ENCODE measurements at places on chromosomes 5 and 9.

DNA sequence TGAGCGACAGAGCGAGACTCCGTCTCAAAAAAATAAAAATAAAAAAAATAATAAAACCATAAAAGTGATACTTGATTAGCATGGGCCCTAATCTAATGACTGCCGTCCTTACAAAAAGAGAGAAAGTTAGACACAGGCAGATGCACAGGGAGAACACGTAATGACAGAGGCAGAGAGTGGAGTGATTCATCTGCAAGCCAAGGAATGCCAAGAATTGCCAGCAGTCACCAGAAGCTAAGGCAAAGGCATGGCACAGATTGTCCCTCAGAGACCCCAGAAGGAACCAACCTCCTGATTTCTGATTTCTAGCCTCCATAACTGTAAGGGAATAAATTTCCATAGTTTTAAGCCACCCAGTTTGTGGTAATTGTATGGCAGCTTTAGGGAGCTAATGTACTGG lies 79.6 kb upstream of the FREM1 start:
- no peak for DNase-seq

- no peak for DNase-seq
These were observed 34.8 kb downstream of the TNFSF8 start for GRCh38 chr9:114895521-114895991.

- DNase-seq, result no peak
These were observed 25.0 kb upstream of the NKD2 start for GRCh38 chr5:983568-983967.

GRCh38 chr5:36899860-36900259 lies 23.3 kb downstream of the NIPBL start:
- no peak for DNase-seq

DNA sequence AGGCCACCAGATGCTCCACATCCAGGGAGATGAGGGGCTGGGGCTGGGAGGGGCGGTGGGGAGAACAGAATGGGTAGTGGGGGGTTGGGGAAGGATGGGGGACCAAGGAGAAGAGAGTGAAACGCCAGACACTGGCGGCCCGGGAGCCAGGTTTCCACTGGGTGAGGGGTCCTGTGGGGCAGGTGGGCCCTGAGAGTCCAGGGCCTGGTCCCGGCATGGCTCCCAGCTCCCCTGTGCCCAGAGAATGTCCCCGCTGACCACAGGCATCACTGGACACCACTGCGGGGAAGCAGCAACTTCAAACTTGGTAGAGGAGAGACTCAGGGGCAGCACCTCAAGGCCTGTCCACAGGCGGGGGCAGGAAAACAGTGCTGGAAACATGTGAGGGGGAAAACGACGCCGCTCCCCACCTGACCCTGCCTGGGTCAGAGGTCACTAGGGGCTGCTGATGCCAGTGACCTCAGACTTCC lies 13.2 kb downstream of the NINJ1 start:
- DNase-seq, result no peak

DNA sequence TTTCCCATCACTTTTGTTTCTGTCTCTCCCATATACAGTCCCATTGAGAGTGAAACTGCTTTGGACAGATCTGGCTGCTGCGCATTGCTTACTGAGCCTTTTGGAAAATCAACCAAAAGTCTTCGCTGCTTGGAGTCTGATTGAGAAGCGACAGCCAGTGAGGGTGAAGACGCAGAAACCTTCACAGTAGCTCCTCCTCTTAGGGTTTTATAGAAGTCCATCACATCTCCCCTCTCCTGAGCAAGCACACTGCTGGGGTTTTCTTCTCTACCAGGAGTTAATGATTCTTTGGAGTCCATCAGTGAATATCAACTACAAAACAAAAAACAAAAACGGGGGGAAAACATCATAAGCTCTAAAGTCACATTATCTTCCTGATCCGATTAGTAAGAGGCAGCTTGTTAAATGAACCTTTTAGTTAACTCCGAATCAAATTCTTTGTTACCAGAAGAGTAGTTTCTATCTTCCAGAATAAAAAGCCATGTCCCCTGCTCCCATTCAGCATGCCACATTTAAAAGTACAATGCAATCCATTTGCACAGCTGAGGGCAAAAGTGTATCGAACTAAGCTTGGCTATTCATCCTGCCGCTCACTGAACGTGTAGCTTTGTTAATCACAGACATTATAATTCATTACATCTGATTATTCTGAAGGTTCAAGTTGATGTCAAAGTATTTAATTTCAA lies 2.8 kb downstream of the NR3C1 start:
- no peak for DNase-seq

GRCh38 chr9:21974722-21975409 lies 19.3 kb downstream of the CDKN2A start:
- DNase-seq, result no peak

- no peak for DNase-seq
These were observed 593.7 kb upstream of the KLF4 start for GRCh38 chr9:108083160-108083750.

GRCh38 chr9:29213417-29214153 lies 1640.3 kb upstream of the C9orf72 start:
- DNase-seq, result no peak

DNA sequence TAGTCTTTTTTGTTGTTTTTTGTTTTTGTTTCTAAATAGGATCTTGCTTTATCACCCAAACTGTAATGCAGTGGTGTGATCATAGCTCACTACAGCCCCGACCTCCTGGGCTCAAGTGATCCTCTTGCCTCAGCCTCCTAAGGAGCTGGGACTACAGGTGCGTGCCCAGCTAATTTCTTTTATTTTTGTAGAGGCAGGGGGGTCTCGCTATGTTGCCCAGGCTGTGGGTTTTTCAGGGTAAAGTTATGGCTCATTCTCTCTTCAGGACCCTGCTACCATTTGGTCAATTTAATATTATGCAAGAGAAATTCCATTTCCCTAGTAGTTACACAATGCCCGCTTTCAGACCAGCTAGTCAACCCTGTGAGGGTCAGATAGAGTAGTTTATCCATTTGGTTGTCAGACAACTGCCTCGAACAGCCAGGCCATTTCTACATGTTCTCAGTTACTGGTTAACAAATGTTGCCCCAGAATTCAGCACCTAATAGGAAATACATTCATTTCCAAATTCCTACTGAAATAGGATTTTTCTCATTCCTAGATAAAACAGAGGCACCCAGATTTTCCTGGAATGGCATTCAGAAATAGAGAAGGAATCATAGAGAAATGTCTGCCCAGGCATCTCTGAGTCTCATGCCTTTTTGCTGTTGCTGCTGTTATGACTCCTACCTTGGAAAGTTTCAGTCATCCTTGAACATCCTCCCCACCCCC lies 6.4 kb upstream of the GLIS3 start:
- no peak for DNase-seq

DNA sequence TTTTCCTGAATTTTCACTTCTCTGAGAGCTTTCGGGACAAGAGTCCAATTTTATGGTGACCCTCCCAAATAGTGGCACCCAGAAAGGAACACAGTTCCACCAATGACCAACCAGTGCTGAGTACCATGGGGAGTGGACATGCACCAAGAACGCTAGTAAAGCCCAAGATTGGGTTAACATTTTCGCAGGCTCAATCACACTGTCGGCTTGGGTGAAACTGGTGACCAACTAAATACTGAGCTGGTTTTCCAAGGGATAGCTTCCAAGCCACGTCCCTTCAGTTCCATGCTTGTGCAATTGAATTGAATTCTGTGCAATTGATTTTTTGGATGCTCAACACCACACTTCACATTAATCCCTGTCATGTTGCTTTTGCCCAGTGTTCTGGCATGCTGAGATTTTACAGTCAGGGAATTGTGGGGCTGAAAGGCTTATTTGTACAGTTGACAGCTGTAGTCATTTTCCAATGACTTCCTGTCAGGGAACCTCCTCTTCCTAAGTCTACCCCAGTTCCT lies 37.6 kb upstream of the TRMT10B start:
- DNase-seq, result no peak

DNA sequence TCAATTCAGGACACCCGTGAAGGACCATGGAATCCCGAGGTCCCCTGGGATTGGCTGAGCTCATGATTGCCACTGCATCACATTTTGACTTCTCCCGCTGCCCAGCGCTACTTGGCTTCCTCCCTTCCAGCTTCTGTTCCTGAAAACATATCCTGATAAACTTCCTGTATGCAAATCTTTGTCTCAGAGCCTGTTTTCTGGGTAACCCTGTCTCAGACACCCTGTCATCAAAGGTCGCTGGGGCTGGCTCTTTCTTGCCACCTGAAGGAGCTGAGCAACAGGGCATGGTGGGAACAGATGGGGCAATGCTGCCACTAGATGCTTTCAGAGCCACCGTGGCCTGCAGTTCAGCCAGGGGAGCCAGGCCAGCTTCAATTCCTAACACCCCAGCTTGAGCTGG lies 154.3 kb upstream of the TBC1D2 start:
- no peak for DNase-seq

GRCh38 chr9:75139201-75139600 lies 50.9 kb downstream of the OSTF1 start:
- DNase-seq, result no peak

- no peak for DNase-seq
These were observed 245.4 kb downstream of the EBF1 start for GRCh38 chr5:158854260-158854783.

- DNase-seq, result no peak
These were observed 21.5 kb downstream of the INIP start for GRCh38 chr9:112696461-112696860.

- no peak for DNase-seq
These were observed 454.1 kb upstream of the NUDT12 start for GRCh38 chr5:104016646-104017045.

DNA sequence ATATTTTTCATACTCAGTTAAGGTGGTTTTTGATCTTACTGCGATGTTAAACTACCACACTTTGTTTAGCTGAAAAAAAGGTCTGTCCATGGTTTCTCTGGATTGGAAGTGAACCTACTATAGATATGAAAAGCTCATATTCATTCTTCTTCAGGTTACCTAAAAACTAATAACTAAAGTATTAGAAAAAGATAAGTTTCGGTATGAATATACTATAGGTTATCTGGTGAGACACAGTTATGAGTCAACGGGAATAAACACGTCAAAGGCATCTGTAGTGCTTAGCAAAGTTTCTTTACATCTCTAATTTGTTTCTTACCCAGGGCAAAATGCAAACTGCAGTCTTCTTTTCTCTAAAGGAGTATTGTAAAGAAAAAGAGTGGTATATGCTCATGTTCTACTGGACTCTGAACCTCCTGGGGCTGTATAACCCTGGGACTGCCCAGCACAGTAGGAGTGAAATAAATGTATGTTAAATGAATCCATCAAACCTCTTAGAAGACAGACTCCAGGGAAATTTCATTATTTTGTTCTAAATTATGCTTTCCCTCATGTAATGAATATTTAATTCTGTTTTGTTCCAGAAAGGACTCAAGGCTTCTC lies 521.9 kb downstream of the PDE4D start:
- DNase-seq, result no peak

DNA sequence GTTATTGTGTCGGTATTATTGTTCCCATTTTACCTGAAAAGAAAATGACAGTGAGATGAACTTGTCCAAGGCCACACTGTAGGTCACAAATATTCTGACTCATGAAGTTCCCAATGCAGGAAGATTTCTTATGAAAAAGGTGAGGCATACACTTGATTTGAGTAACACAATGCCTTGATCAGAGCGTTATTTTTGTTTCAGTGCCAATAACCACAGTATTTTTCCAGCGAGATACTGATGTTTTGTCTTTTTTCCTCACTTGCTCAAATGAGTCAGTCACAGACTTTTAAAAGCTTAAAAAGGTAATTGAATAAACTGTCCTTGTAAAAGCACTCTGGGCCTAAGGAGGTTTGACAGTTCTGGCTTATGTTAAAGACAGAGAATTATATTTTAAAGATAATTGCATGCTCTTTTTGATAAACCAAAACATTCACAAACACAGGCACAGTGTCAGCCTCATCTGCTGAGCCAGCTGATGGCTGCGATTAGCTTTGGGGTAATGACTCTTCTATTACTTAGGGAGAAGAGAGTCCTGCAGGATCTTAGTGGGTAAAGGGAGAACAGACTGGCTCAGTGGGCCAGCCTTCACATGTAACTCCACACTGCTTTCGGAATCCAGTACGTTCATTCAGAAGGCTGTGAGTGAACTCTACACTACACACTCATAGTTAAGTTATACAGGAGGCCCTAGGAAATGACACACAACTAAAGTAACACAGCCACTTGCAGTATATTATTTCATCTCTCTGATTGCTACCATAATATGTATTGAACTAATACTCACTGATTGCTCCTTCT lies 165.5 kb upstream of the CD180 start:
- DNase-seq, result no peak

- no peak for DNase-seq
These were observed 12.7 kb upstream of the FGF1 start for GRCh38 chr5:142698447-142699183.

DNA sequence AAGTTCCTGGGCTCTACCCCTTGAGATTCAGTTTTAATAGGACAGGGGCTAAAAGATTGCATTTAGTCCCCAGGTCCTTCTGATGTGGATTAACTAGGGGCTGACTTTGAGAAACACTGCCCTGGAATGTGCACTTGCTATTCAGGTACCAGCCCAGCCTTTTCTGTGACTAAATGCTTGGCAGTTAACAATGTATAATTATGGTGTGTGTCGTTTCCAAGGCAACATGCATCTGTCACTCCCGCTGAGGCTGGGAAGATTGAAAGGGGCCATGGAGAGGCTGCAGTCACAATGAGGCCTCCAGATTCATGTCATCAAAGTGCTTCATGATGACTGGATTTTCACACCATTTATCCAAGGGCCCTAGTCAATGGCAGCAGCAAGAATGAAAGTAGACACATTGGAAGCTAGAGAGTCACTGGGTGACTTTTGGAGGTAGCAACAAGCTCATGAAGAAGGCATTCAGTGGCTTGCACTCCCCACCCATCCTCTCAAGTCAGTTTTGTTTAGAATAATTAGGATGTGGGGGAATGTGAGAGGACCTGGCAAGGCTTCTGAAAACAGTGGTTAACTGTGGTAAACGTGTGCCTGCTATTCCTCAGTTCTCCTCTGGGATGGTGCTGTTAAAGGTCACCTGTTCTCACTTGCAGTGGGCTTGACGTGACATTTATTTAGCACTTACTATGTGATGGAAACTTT lies 28.3 kb downstream of the RAI14 start:
- DNase-seq, result no peak

GRCh38 chr5:123474228-123474627 lies 37.7 kb upstream of the CSNK1G3 start:
- DNase-seq, result no peak

All from stimulated activated CD4-positive, alpha-beta T cell treated with anti-CD3 and anti-CD28 coated beads, TNF-alpha, amount 100 ng/mL, for 4 hours (primary cell).